Fibroblast of skin of right quadriceps (primary cell): ENCODE measurements at places on chromosomes 16 and 17.
A peak's percentile ranks its signal among the peaks of the same experiment; 100 is the strongest.

DNA sequence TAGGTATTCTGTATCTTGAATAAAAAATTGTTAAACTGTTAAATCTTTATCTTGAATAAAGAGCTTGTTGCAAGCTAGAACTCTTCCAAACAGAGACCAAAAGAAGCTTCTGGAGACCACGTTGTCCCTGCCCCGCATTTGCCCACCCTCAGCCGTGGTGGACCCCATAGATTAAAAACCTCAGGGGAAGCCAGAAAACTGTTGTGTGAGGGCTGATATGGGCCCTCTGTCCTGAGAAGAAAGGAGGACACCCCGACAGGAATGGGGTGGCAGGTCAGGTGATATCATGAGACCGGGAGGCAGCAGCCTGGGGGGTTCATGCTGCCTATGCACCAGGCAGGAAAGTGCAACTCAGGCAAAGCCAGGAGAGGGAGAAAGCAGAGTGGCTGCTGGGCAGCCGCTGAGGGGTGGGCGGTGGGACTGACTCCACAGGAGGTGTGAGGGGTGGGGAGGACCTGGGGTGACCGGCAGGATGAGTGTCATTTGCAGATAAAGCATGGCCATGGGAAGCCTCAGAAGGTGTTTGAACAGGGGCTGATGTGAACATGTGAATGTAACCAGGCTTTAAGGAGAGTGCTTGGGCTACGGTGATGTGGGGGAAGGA lies 147.8 kb downstream of the IRF8 start:
- no peak for DNase-seq

GRCh38 chr17:61294777-61295176 lies 104.9 kb upstream of the TBX2 start:
- DNase-seq, result peak; percentile 69

DNA sequence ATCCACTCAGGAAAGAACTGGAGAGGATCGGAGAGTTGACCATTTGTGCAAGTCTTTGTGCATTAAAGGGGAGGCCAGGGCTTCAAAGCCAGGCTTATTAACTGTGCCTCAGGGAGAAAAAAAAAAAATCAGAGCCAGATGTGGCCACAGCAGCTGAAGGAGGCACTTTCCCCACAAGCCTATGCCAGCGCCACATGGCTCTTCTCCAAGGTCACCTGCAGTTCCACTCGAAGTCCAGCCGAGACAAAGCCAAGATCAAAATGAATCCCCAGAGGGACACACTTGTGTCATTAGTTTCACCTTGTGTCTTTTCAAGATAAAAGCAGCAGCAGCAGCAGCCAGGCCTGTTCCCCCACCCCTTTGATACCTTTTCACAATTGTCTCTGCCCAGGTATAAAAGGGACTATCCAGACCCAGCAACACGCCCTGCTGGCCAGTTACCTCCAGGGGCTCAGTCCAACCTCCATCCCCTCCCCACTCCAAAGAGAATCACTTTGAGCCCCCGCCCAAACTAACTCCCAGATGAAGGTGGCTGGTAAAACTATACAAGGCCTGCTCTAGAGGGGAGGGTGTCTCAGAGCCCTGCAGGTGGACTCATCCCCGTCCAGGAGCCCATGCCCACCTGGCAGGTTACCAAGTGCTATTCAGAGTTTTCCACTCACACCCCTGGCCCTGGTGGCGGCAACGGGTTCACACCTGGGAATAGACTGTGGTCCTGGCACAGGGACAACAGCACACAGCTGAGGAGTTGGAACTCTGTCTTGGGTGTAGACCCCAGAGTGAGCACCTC lies 29.2 kb downstream of the AXIN2 start:
- DNase-seq, result no peak

DNA sequence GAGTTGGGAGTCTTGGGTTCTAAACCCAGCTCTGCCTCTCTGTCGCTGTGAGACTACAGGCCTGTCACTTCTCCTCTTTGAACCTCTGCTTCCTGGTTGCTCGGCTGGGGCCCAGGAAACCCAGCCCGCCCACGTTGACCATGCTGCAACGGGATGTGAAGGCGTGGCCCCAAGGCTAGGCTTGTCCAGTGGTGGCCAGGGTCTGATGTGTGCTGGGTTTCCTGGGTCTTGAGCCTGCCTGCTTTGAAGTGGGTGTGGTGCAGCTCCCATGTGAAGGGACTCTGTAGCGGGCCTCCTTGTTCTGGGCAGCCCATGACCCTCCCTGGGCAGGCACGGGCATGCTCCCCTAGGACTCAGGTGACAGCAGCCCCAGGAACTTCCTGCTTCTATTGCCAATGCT lies 82.3 kb downstream of the SDR42E1 start:
- no peak for DNase-seq

GRCh38 chr17:15289285-15290183 lies 24.4 kb upstream of the PMP22 start:
- peak; percentile 40 for DNase-seq

- DNase-seq, result peak; percentile 65
These were observed 97.9 kb downstream of the FOXL1 start for GRCh38 chr16:86676254-86676670.

DNA sequence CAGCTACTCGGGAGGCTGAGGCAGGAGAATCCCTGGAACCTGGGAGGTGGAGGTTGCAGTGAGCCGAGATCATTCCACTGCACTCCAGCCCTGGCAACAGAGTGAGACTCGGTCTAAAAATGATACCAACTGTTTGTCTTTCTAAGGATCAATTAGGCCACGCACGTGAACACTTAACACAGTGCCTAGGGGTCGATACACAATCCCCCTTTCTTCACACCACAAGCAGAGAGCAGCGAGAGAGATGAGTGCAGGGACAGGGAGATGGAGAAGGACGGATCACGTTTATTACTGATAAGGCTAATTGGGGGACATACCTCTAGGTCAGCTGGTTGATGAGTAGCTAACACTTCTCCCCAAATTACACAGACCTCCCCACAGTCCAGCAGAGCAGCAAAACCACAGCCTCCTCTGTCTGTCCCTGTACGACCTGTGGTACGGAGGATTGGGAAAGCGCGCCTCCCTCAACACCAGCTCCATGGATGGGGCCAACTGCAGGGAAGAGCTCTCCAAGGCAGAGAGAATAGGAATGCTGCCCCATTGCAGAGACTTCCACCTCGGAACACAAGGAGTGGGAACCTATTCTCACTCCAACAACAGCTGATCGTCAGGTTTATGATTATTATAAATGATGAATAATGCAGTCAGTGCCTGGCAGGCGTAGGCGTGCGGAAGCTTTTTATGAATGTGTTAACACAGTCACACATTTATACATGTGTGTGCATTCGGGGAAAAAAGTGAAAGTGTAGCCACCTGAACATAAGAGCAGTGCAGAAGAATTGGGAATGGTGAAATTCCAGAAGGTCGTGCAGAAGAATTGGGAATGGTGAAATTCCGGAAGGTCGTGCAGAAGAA lies 155.1 kb downstream of the C16orf95 start:
- no peak for DNase-seq

DNA sequence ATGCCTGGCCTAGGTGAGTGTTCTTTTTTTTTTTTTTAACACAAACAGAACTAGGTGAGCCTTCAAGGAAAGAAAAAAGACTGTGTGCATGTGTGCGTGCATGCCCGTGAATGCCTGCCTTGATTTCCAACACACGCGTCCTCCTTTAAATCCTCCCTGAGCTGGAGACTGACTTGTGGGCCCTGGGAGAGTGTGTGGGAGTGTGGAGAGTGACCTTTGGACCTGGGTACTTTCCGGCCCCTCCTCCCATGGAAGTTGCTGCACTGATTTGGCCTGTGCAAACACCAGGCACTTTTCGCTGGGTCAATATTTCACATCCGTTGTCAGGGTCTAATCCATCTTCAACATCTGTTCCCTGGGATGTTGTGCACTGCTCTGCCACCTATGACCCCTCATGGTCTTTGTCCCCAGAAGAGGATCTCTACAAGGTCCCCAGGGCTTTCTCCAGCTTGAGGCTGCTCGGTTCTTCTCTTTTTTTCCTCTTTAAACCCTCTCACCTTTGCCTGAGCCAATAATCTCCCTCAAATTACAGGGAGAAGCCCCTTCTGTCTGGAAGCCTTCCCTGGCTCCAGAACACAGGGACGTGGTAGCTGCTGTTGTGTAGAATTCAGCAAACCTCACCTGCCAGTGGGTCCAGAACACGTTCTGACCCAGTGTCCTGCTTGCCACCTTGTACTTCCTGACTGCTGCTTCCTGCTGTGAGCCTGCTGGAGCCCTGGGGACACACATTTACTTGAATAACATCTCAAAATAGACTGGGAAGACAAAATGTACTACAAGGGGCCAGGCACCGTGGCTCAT lies 20.8 kb upstream of the ATP5MC1 start:
- no peak for DNase-seq

- no peak for DNase-seq
These were observed 9.0 kb upstream of the G6PC1 start for GRCh38 chr17:42891539-42892152.

GRCh38 chr17:33019161-33019890 lies 27.7 kb downstream of the SPACA3 start:
- no peak for DNase-seq

- DNase-seq, result no peak
These were observed 3.7 kb upstream of the SLC39A11 start for GRCh38 chr17:73096211-73096610.

- no peak for DNase-seq
These were observed 289.2 kb upstream of the SALL1 start for GRCh38 chr16:51440131-51440889.

- DNase-seq, result no peak
These were observed 24.9 kb downstream of the DBNDD1 start for GRCh38 chr16:89994389-89994720.

- DNase-seq, result no peak
These were observed 12.1 kb downstream of the CD300A start for GRCh38 chr17:74478420-74479100.

DNA sequence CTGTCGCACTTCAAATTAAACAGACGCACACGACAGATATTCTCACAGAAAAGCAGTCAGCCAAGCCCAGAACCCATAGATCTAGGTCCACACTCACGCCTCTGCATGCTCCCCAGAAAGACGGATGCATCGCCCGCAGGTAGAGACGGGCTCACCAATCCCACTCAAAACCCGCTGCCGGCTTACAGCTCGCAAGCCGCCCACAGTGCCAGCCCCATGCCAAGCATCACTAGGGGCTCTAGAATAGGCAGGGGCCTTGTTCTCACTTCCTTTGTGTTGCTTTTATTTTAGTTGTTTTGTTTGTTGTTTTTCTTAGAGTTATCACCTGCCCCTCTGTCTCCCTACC lies 336 bp upstream of the BMERB1 start:
- DNase-seq, result no peak

GRCh38 chr17:78172249-78173051 lies 4.1 kb downstream of the SYNGR2 start:
- DNase-seq, result peak; percentile 14

DNA sequence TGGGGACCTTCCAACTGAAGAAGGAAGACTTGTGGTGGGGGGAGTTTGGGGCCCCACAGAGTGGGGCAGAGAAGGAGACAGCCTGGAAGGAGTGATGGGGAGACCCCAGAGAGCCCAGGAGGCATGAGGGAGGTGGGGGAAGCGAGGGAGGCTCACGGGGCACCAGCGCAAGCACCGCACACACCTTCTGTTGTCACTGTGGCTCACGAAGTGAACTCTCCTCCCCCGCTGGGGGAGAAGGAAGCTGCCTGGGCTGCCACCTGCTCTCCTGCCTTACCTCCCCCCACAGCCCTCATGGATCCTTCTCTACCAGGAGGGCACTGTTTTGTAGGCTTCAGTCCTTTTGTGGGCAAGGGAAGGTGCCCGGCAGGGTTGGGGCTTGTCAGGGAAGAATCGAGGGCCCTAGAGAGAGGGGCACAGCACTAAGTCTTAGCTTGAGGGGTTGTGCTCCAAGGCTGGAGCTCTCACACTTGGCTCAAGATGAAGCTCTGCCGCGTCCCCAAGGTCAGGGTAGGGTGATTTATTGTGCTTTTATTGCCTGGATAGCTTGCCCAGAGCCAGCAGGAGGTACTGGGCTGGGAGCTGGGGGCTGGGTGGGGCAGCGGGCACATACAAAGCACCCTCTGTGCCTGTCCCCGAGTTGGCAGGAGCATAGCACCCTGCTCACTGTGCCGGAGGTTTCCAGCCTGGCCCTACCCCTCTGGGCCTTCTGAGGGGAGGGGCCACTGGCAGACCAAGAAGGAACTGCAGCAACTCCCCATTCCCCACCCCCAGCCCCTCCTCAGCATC lies 4.6 kb upstream of the STARD3 start:
- DNase-seq, result no peak

GRCh38 chr16:14057878-14058382 lies 13.2 kb upstream of the MRTFB start:
- no peak for DNase-seq

GRCh38 chr16:10616756-10617640 lies 36.6 kb upstream of the EMP2 start:
- peak; percentile 54 for DNase-seq

DNA sequence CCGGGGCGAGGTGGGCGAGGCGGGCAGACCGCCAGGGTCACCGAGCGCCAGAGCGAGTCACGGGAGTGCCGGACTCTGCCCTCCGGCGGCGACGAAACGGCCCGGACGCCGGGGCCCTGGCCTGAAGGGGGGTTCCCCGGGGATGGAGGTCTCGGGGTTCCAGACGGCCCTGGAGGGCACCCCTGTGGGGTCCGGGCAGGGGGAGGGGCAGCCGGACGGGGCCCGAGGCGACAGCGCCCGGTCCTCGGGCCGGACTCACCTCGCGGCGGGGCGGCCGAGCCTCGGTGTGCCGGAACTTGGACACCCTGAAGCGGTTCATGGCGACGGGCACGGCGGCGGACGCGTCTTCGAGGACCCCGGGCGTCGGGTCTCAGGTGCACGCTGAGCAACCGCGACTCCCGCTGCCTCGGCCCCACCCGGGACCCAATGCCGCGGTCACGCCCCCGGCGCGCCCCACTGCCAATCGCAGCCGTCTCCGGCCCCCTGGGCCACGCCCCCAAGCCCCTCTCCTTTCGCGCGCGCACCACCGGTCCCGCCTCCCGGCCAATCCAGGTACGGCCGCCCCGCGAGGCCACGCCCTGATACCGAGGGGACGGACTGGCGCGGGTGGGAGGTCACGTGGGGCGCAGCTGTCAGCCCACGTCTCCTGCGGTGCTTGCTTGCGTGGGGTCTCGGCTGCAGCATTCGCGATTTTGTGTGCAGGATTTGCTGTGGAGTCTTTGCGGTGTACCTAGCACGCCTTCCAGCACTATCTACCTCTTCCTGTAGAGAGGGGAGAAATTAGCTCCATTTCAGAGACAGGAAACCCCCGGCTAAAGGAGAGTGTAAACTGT lies at the start of gene CORO7:
Gene CORO7 (minus strand): TSS at position 397 of the 833 bp plus-strand sequence. CDS start 78 bp downstream, at position 319.
- peak; percentile 83 for DNase-seq

DNA sequence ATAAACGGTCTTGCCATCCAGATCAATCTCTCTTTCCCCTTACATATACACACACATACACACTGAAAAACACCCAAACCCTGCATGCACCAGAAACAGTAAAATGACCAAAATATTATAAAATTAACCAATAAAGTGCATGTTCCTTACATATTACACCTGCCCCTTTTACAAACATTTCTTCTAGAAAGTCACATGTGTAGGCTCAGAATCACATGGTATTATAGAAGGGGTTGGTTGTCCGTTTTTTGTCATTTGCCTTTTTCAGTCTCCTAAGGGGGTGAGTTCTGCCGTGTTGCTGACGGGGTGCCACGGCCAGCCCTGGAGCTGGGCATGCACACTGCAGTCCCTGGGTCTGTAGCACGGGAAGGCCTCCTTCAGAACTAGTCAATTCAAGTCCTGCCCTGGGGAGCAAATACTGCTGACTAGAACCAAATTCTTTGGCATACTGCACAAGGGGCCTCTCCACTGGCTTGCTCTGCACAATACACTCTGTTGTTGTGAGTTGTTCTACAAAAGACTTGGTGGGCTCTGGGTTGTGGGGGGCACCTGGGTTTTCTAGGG lies 8.0 kb upstream of the CORO6 start:
- DNase-seq, result no peak

- peak; percentile 97 for DNase-seq
These were observed 19.0 kb downstream of the CENPX start for GRCh38 chr17:82003411-82004381.
